ENCODE measurements at places on chromosomes 1 and 21. TPM values are rescaled to one million over a fixed set of nuclear protein-coding genes. Genes with fewer than 3 reads are reported as not detected.

DNA sequence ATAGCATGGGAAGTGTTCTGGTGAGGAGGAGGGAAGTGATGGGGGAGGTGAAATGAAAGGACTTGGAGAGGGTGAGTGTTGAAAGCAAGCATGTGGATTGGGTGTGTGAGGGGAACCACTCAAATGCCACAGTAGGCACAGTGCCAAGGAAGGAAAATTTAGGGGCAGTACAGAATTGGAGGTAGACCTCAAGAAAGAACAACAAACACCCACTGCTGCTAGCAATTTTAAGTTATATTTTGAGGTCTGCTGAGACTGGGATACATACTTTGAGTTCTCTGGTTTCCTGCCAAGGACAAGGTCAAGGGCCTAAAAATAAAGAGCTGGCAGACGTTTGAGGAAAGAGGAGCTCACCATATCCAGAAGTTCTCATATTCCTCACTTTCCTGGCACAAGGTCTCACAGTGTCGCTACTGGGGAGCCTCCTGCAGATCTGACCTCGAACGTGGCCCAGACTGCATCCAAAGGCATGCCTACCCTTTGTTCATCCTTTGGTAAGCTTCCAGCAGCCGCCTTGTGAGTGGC lies 104.0 kb downstream of the BRINP2 start:
- peak; percentile 50 for DNase-seq

DNA sequence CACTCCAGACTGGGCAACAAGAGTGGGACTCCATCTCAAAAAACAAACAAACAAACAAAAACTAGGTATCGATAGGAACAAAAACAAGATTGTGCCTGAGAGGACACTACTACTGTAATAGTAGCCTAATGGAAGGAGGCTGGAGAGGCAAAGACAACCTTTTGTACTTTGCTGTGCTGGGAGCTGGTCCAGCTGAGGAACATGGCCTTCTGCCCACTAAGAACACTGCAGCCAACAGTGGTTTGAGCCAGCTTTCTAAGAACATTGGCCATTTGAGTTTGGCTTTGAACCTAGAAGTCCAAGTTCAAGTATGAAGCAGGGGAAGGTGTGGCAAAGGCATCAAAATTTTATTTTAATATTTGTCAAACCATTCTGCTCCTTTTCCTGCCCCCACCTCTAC lies 22.7 kb upstream of the RGS8 start:
- DNase-seq = no peak

DNA sequence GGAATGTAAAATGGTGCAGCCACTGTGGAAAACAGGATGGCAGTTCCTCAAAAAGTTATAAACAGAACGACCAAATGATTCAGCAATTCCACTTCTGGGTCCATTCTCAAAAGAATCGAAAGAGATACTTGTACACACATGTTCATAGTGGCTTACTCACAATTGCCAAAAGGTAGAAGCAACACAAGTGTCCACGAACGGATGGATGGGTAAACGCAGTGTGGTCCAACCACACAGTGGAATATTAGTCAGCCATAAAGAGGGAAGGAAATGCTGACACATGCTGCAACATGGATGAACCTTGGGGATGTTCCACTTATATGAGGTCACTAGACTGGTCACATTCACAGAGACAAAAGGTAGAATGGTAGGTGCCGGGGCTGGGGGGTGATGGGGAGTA lies 5.3 kb downstream of the KRTAP10-1 start:
- no peak for DNase-seq

Gene KIF26B
- 1.8 TPM for total RNA-seq

DNA sequence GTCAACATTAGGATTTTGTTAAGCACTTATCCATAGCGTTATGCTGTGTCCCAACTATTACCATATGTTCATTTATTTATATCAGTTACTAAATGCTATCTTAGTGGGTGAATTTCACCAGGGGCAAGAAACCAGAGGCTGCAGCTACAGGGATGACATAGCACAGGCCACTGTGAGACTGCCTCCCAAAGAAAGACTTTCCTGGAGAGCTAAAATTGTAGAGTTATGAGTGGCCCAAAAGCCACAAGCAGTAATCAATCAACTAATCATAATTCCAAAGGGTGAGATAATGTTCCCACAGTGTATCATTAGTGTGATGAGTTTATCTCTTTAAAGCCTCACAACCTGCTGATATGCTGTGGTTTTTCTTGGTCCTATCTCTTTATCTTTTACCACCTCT lies 3.8 kb upstream of the TGFB2 start:
- DNase-seq = no peak

DNA sequence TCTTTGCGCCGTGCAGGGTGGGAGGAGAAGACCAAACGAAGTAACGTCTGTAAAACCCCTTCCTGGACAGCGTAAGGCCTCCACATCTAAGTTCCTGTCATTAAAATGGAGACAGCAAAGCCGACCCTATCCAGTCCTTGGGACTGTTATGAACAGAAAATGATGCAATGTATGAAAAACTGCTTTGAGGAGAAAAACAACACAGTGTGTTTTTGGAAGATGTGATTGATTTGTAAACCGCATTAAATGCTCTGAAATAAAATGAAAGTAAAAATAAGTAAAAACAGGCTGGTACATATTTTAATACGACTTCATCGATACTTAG lies 827 bp upstream of the URB1 start:
- no peak for DNase-seq

Gene NR5A2
- 2.1 TPM for total RNA-seq
